ENCODE measurements at places on chromosomes 5 and 9.

GRCh38 chr9:130106860-130107233 is 53.1 kb downstream of the GPR107 start:
- no peak for DNase-seq

- no peak for DNase-seq
These were observed 31.0 kb downstream of the TNFAIP8 start for GRCh38 chr5:119386596-119387344.

GRCh38 chr5:153209016-153209415 is 281.5 kb upstream of the GRIA1 start:
- DNase-seq = no peak

- peak; percentile 21 for DNase-seq
These were observed 35.0 kb downstream of the ARL15 start for GRCh38 chr5:54275361-54275760.

DNA sequence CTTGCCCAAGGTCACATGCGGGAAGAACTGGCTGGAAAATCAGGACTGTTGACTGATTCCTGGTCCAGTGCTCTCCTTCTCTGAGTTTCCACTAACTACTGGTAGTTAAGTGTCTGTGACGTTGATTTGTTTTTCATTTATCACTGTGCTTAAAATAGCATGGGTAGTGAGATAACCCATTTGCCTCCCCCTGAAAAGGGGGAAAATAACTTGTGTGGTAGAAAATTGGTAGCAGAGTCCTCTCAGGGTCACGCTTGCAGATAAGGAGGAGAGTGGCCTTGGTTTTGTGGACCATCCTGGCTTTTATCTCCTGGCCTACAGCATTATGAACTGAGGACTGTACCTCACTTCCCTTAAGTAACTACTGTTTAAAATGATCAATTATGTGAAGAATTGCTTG is 10.9 kb downstream of the FUBP3 start:
- DNase-seq = no peak

GRCh38 chr9:134388289-134388808 is 62.1 kb downstream of the RXRA start:
- no peak for DNase-seq

Measured in AG08396 (cell line).